ENCODE measurements at places on chromosomes 4 and X. TPM values are rescaled to one million over a fixed set of nuclear protein-coding genes. Genes with fewer than 3 reads are reported as not detected.

- no peak for DNase-seq
Measured at GRCh38 chr4:61239250-61239649, 39.1 kb downstream of the ADGRL3 start.

DNA sequence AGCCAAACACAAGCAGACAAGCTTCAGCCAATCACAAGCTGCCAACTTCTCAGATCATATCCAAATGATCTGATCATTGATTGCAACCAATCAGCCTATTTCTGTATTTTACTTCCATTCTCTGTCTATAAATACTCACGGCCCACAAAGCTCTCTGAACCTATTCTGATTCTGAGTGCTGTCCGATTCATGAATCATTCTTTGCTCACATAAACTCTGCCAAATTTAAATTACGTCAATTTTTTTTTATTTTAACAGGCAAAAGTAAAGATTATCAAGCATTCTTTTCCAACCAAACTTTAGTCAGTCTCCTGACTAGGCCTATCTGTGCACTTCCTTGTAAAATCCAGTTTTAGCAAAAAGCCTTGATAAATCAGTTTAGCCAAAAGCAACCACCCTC lies 1.8 kb upstream of the TCEANC start:
- peak; percentile 48 for DNase-seq

DNA sequence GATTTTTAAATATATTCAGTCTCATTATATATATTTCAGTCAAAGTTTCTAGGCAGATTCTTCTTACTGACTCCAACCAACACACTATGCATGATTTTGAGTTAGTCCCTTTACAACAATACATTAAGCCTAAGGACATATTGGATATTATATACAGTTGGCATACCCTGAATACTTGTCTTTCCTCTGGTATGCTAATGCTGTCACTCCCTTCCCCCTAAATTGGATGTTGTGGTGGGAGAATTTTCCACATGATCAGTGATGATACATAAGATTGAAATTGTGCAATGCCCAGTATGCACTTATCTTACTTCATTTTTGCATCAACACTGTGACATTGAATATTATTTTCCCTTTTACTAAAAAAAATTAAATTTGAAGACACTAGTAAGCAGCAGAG lies 935.2 kb downstream of the PCDH7 start:
- peak; percentile 12 for DNase-seq

GRCh38 chrX:357035-357692 lies 29.5 kb downstream of the PPP2R3B start:
- DNase-seq = no peak

GRCh38 chrX:40007756-40008705 lies 89.7 kb downstream of the BCOR start:
- DNase-seq = no peak

- DNase-seq = no peak
Measured at GRCh38 chr4:113639326-113639725, 122.2 kb downstream of the CAMK2D start.

DNA sequence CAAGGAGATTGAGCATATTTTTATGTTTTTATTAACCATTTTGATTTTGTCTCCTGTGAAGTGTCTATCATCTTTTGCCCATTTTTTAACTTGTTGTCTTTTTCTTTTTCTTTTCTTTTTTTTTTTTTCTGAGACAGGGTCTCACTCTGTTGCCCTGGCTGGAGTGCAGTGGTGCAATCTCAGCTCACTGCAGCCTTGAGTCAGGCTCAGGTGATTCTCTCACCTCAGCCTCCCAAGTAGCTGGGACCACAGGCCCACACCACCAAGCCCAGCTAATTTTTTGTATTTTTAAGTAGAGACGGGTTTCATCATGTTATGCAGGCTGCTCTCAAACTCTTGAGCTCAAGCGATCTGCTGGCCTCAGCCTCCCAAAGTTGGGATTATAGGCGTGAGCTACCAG lies 4.6 kb upstream of the ADD1 start:
- no peak for DNase-seq

PAGE4 gene
- total RNA-seq = not detected

SPIN2A gene
- 0.44 TPM for total RNA-seq

TRIM75 gene
- total RNA-seq = not detected

EIF1AX gene
- 51.1 TPM for total RNA-seq

ANK2 gene
- total RNA-seq = 1.4 TPM

RRH gene
- 0.18 TPM for total RNA-seq

Data from PC-3 (cell line).